ENCODE measurements at places on chromosomes 1 and 21. TPM values are rescaled to one million over a fixed set of nuclear protein-coding genes. Genes with fewer than 3 reads are reported as not detected.
A peak's percentile ranks its signal among the peaks of the same experiment; 100 is the strongest.

KLHDC7A gene
- not detected for polyA plus RNA-seq

SPATA21 gene
- not detected for polyA plus RNA-seq

DNA sequence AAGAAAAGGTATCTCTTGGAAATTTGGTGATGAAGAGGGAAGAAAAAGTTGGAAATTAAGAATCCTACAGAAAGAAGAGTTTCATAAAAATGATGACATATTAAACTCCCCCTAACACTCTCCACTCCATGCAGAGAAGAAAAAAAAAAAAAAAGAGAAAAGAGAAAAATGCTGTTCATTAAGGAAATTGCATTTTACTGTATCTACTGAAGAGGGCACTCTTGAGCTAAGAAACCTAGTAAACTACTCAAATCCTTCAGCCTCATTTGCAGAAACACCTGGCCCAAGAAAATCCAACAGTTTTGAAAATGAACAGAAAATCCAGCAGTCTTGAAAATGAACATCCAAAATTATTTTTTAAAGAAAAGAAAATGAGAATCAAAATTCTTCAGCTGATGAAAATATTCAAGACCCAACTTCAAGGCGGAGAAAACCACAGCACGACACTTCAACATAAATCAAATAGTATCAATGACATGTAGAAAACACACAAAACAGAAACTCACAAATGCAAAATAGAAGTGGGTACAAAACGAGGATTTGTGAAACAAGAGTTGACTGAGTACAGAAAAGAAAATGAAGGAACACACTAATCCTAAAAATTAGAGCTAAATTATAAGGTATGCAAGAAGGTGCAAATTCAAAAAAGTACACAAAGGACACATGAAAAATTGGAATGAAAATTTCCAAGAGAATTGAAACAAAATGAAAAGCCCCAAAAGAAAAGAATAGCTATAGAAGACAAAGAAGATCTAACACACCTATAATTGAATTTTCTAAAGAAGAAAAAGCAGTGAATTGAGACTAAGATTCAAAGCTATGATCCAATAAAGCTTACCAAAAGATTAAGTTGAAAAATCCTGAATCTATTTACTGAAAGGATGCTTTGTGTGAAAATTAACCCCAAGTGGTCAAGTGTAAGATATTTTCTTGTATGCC, 73.2 kb upstream of the DNAJC6 start:
- DNase-seq: no peak

CR1 gene
- 4.3 TPM for polyA plus RNA-seq

OR2T35 gene
- polyA plus RNA-seq: not detected

GRCh38 chr1:94734963-94735901, 84.9 kb upstream of the SLC44A3 start:
- no peak for DNase-seq

PKLR gene
- 0.06 TPM for polyA plus RNA-seq

- no peak for DNase-seq
Observed at GRCh38 chr1:223343692-223344091, 20.3 kb downstream of the SUSD4 start.

- DNase-seq: no peak
Observed at GRCh38 chr1:151294742-151295462, 12.8 kb downstream of the ZNF687 start.

DNA sequence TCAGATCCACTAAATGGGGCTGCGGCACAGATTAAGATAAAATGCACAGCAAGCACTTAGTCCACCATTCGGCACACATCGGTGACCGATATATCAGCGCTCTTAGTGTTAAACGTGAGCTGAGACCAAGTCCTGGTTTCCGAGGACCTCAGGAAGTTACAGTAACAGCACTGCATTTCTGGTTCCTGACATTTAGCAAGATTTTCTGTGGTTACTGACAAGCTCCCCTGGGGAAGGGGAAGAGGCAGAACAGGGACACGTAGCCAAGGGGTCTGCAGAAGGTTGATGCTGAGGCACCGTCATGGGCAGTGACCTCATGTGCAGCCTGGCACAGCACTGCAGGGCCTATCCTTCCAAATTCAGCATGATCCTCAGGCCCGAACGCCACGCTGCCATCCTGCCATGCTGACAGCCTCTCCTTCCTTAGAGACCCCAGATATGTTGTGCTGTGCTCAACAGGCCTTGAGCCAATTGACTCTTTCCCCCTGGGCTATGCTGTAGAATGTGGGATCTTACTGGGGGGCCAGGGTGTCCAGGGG, 13.4 kb upstream of the PEF1 start:
- no peak for DNase-seq

ATP5PO gene
- polyA plus RNA-seq: 449 TPM

SNAP47 gene
- polyA plus RNA-seq: 46.9 TPM

SLFNL1 gene
- polyA plus RNA-seq: 0.69 TPM

GRCh38 chr1:203799971-203800370, 4.5 kb downstream of the ZBED6 start:
- no peak for DNase-seq

PLEKHN1 gene
- polyA plus RNA-seq: 0.18 TPM

C1QA gene
- polyA plus RNA-seq: not detected

PAFAH2 gene
- 19.5 TPM for polyA plus RNA-seq

- DNase-seq: peak; percentile 1
Observed at GRCh38 chr1:153293851-153294250, 18.9 kb downstream of the PGLYRP3 start.

- no peak for DNase-seq
Observed at GRCh38 chr1:233728721-233729120, 114.8 kb downstream of the KCNK1 start.

- DNase-seq: no peak
Observed at GRCh38 chr1:102838016-102838415, 270.3 kb downstream of the COL11A1 start.

GRCh38 chr1:11358984-11359383, 86.0 kb downstream of the UBIAD1 start:
- no peak for DNase-seq

GRCh38 chr1:228136901-228137300, 3.2 kb upstream of the GUK1 start:
- no peak for DNase-seq

GRCh38 chr1:232718928-232719927, 86.0 kb upstream of the MAP10 start:
- DNase-seq: no peak

NTMT2 gene
- not detected for polyA plus RNA-seq

DNA sequence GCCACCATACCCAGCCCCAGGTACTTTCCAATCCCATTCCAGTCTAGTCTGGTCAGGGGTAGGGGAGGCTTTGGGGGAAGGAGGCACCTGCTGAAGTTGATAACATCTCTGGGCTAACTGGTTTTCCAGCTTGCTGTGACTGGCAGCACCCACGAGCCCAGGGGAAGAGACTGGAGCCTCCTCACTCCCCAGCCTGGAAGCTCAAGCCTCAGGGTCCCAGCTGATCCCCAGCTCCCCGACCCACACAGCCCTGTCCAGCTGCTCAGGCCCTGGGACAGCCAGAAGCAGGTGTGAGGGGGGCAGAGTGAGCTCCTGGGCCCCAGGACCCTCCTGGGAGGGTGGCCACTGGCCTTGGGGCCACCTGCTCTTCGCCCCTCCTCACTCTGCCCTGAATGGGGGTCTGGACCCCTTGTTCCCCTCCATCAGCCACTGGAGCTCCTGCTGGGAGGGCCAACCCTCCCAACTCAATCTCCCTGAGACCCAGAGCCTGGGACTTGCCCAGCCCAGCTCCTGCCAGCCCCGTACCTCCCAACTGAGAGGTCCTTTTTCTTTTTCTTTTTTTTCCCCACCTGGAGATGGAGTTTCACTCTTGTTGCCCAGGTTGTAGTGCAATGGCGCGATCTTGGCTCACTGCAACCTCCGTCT, 23.5 kb upstream of the RNU1-4 start:
- no peak for DNase-seq

SLC25A34 gene
- 0.08 TPM for polyA plus RNA-seq

PRAMEF4 gene
- not detected for polyA plus RNA-seq

DNA sequence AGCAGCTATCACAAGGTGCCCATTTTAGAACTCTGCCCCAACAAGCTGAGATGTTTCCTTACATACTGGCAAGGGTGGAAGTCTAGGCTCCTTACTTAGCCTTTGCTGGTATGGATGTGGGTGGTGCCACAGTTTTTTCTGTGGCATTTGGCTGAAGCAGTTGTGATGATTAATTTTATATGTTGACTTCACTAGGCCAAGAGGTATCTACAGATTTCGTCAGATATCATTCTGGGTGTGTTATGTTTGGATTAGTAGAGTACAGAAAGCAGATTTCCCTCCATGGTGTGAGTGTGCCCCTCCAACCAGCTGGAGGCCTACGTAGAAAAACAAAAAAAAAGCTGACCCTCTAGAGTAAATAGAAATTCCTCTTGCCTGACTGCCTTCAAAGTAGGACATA, 317.0 kb downstream of the BARHL2 start:
- DNase-seq: no peak

CYP4X1 gene
- polyA plus RNA-seq: not detected

GRCh38 chr1:78834201-78834741, 172.3 kb downstream of the ADGRL4 start:
- no peak for DNase-seq

DNA sequence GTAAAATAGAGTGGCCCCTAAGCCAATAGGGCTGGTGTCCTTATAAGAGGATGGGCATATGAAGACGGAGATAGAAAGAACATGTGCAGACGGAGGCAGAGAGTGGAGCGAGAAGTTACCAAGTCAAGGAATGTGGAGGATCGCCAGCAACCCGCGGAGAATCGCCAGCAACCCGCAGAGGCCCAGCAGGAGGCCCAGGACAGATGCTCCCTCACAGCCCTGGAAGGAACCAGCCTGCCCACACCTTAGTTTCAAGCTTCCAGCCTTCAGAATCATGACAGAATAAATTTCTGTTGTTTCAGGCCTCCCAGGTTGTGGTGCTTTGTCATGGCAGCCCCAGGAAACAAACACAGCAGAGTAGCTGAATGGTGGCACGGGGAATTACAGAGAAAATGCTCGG, 9.6 kb downstream of the CLDN14 start:
- no peak for DNase-seq

DNA sequence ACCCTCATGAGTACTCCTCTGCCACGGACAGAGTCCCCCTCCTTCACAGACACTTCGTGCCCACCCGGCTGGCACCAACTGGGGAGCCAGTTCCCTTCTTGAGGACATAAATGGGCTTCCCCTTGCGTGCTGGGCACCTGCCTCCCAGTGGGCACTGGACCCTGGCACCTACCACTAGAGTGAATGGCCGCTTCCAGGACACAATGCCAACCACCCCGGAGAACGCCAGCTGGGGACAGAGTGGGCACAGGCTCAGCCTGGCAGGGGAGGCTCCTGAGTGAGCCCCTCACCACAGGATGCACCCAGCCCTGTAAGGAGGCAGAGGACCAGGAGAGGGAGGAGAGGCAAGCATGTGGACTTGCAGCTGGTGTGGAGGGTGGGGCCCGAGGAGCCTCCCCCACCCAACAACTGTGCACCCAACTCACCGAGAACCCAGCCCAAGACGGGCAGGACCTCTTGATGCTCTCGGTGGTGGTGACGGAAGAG, 1.0 kb downstream of the ENTREP3 start:
- DNase-seq: no peak

DNA sequence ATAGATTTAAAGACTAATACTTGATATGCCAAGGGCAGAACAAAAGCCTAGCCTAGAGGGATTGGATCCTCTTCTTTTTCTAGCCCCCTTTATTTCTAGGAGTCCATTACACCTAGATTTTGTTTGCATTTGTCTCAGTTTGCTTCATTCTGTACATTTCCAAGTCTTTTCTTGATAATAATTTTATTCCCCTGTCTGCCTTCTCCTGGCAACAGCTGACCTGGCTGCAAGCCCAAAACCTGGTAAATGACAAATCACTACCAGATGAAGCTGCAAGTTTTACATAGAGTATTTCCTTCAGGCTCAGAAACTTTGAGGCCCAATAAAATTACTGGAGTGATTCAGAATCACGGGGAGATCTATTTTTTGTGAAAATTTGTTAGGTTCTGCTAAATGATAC, 36.5 kb upstream of the LHX8 start:
- no peak for DNase-seq

DNA sequence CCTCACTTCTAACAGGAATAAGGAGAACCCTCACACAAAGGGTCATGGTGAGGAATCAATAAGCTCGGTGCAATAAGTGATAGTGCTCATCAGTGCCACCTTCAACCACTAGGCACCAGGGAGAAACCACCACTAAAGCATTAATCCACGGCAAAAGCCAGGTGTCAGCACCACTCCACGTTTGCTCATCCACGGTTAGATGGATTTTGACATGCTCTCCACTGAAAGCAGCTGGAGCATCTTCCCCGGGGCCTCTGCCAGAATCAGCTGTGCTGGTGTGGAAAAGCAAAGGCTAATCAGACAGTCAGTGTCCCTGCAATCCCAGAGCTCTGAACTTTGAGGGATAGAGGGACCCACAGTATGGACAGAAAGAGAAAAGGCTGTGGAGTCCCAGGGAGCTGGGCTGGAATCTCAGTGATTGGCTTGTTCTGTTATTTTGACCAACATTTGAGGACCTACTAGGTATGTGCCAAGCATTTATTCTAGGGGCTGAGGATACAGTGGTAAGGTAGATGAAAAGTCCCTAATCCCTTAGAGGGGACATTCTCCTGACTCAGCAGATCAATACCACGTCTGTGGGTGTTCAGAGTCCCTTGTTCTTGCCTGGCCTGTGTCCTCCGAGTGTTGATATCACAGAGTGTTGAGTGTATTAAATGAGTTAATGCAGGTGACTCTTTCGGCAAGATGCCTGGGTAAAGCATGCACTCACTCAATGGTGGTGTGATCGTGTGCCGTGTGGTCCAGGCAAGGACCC, 41.3 kb downstream of the FHAD1 start:
- DNase-seq: no peak

DNA sequence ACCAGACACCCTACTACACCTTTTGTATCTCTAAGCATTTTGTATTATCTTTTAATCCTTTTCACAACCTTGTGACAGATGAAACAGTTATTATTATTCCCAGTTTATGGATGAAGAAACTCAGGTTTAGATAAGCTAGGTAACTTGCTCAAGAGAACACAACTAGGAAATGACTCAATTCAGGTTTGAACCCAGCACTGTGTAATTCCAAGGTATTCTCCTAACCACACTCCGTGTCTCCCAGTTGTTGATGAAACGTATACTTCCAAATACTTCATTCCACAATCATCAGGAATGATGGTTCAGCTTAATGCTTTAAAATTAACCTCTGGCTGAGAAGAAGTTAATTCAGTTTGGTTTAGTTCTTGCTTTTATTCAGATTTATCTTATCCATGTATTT, 51.7 kb upstream of the MRPS6 start:
- DNase-seq: no peak

DNA sequence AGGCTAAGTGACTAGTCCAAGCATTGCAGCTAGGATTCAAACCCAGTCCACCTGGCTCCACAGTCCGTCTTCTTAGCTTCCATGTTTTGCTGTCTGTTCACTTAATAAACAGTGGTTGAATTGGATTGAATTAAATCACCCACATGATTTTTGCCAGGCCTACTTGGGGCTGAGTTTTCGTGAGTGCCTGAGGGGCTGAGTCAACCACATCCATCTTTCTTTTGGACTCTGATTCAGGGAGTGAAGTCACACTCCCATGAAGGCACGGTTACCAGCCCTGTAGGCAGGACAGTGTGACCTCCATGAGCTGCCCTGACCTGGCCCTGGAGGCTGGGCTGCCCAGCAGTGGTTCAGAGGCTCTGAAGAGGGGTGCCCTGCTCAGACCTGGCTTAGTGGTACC, 123.7 kb downstream of the ACTL8 start:
- DNase-seq: no peak

Measured in naive thymus-derived CD4-positive, alpha-beta T cell (primary cell).